ENCODE measurements at places on chromosomes 16 and 17.

DNA sequence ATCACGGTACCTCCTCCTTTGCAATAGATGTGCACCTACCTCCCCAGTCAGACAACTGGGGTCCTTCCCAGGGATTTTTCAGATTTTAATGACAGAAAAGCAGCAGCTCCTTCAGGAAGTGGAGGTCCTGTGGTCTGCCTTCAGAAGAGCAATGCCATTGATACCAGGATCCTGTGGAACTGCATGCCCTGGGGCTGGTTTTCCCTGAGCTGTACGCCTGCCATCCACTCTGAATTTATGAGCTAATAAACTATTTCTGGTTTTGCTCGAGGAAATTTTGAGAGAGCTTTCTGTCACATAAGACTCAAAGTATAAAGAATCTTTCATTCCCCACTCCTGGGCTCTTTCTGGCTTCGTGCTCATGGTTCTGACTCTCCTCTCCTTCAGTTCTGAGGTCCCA is 10.0 kb upstream of the CCL23 start:
- no peak for DNase-seq
- H3K27ac ChIP-seq = no peak overlapping the region
- H3K4me1 ChIP-seq = no peaks in the 10 kb centered on the region
- H3K4me3 ChIP-seq = no peak overlapping the region
- no peaks in the 10 kb centered on the region for H3K27me3 ChIP-seq

DNA sequence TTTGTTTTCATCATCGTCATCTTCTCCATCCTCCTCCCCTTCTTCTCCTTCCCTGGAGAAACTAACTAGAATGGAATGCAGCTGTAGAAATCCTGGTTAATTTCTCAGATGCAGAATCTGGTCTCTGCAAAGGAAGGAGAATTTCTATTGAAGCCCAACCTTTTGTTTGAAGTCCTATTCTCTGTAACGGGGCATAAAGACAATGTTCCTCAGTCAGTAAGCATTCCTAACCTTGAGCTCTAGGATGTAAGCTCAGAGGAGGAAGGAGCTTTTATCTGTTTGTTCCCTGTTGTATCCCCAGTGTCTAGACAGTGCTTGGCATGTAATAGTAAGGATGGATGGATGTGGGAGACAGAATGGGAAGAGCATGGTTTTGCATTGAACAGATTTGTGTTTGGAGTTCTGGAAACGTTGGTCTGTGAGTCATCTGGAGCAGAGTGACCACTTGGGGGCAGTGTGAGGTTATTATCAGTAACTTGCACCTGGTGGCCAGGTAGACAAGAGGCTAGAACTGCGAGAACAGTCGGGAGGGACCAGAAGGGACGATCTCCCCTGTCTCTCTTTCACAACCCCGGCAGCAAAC is 363.7 kb downstream of the SNX29 start:
- H3K27ac ChIP-seq = no peak overlapping the region
- H3K4me1 ChIP-seq = no peaks in the 10 kb centered on the region
- no peaks in the 10 kb centered on the region for H3K27me3 ChIP-seq
- no peaks in the 10 kb centered on the region for H3K36me3 ChIP-seq
- no peak for DNase-seq

- no peaks in the 10 kb centered on the region for H3K36me3 ChIP-seq
- no peaks in the 10 kb centered on the region for H3K27me3 ChIP-seq
- no peak for DNase-seq
- no peaks in the 10 kb centered on the region for H3K4me1 ChIP-seq
- no peak overlapping the region for H3K27ac ChIP-seq
- no peak overlapping the region for H3K4me3 ChIP-seq
These were observed 756.0 kb upstream of the RBFOX1 start for GRCh38 chr16:6576606-6577005.

DNA sequence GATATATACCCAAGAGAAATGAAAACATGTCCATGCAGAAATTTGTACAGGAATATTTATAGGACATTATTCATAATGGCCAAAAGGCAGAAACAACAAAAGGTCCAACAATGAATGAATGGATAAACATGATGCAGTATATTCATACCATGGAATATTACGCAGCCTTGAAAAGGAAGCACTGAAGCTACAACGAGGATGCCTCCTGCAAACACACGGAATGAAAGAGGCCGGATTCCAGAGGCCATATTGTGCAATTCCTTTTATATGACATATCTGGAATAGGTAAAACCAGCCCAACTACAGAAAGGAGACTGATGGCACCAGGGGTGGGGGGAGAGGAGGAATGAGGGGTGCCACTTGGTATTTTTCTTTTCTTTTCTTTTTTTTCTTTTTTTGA is 14.5 kb upstream of the CHMP6 start:
- peaks cover 6% of the 10 kb centered on the region for H3K4me1 ChIP-seq
- H3K36me3 ChIP-seq = no peaks in the 10 kb centered on the region
- no peaks in the 10 kb centered on the region for H3K27me3 ChIP-seq
- H3K27ac ChIP-seq = no peak overlapping the region
- DNase-seq = no peak

- H3K27ac ChIP-seq = no peak overlapping the region
- H3K4me1 ChIP-seq = peaks cover 5% of the 10 kb centered on the region
- no peak for DNase-seq
- H3K27me3 ChIP-seq = no peaks in the 10 kb centered on the region
- no peak overlapping the region for H3K4me3 ChIP-seq
These were observed 9.0 kb upstream of the VASN start for GRCh38 chr16:4362476-4363135.

DNA sequence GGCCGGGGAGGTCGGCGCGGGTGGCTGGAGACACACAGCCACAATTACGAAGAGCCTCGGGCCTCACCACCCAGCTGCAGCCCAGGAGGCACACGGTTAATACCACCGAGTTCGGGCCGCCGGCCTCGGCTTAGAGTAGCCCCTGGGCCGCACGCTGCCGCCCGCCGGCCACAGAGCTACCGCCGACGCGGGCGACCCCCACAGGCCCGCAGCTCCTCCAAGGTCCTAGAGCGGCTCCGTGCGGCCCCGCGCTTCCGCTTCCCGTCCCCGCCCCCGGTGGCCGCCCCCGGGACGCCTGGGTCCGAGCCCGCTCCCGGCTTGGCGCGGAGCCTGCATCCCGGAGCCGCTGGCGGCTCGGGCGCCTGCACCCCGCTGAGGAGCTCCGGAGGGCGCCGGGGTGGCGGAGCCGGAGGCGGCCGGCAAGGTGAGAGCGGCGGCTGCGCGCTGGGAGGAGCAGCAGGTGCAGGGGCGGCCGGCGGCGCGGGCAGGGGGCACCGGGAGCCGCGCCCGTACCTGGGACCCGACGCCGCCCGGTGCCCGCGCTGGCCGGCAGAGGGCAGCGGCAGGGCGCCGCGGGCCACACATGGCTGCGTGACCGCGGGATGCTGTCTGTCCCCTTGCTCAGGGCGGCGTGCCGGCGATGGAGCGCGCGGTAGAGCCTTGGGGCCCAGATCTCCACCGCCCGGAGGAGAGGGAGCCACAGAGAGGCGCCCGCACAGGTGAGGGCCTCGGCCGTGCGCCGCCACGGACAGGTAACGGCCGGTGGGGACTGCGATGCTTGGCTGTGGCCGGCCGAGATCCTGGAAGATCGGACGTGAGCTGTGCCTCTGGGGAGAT is at the start of gene ZNF48:
ZNF48 (plus strand) TSS at position 266 of the 837 bp plus-strand sequence; CDS start at position 641, 375 bp downstream.
- no peaks in the 10 kb centered on the region for H3K36me3 ChIP-seq
- peaks cover 45% of the 10 kb centered on the region for H3K4me1 ChIP-seq
- peak within 1 kb of the TSS; percentile 95 for H3K4me3 ChIP-seq
- H3K27ac ChIP-seq = peak within 1 kb of the TSS; percentile 72
- DNase-seq = no peak
- no peaks in the 10 kb centered on the region for H3K27me3 ChIP-seq

DNA sequence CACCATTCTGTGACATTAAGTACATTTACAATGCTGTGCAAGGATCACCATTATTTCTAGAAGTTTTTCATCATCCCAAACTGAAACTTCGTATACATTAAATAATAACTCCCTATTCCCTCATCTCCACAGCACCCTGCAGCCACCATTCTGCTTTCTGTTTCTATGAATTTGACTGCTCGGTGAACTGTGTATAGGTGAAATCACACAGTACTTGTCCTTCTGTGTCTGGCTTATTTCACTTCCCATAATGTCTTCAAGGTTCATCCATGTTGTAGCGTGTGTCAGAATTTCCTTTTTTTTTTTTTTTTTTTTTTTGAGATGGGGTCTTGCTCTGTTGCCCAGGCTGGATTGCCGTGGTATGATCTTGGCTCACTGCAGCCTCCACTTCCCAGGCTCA is 20.4 kb downstream of the RAP1GAP2 start:
- H3K4me3 ChIP-seq = no peak overlapping the region
- no peak for DNase-seq
- H3K36me3 ChIP-seq = no peaks in the 10 kb centered on the region
- no peaks in the 10 kb centered on the region for H3K27me3 ChIP-seq
- no peaks in the 10 kb centered on the region for H3K4me1 ChIP-seq

DNA sequence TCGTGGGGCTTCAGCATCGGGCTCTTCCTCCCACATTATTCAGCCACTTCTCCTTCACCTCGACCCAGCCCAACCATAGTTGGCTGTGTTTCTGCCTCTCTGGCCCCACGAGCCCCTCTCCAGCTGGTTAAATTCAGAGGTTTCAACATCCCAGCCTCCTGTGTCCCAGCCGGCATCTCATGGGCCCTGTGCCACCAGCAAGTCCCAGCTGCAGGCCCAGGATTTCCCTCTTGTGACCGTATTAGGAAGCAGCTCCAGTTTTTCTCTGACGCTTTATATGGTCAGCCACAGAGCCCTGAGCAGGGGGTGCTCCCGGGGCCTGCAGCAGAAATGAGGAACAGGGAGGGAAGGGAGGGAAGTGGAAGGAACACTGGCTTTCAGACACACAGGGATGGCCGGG is 27.4 kb downstream of the MYH11 start:
- H3K27ac ChIP-seq = peak overlapping the region; percentile 59
- H3K36me3 ChIP-seq = no peaks in the 10 kb centered on the region
- no peaks in the 10 kb centered on the region for H3K27me3 ChIP-seq
- no peaks in the 10 kb centered on the region for H3K4me1 ChIP-seq

- H3K27ac ChIP-seq = no peak overlapping the region
- H3K27me3 ChIP-seq = no peaks in the 10 kb centered on the region
- no peak overlapping the region for H3K4me3 ChIP-seq
- no peaks in the 10 kb centered on the region for H3K4me1 ChIP-seq
- no peaks in the 10 kb centered on the region for H3K36me3 ChIP-seq
- no peak for DNase-seq
These were observed 125.3 kb upstream of the SALL1 start for GRCh38 chr16:51276336-51276735.

DNA sequence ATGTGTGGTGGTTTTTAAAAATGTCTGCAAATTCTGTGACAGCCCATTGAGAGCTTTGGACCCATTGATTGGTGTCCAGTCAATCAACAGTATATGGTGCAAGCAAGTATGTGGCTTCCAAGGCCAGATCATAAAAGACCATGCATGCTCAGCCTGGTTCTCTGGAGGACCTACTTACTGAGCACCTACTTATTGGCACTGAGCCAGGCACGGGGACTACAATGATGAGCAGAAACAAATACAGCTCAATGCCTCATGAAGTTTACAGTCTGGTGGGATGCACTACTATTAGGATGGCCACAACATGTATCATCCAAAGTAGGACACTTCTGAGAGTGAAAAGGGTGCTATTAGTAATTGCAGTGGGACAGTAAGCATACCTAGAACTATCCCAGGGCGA is 7.2 kb upstream of the EMP2 start:
- no peaks in the 10 kb centered on the region for H3K36me3 ChIP-seq
- no peak for DNase-seq
- no peak overlapping the region for H3K4me3 ChIP-seq
- H3K4me1 ChIP-seq = no peaks in the 10 kb centered on the region
- no peaks in the 10 kb centered on the region for H3K27me3 ChIP-seq

- H3K27ac ChIP-seq = peak overlapping the region; percentile 58
- peaks cover 14% of the 10 kb centered on the region for H3K4me1 ChIP-seq
- no peaks in the 10 kb centered on the region for H3K36me3 ChIP-seq
These were observed 61.2 kb downstream of the HS3ST3A1 start for GRCh38 chr17:13540546-13540945.

DNA sequence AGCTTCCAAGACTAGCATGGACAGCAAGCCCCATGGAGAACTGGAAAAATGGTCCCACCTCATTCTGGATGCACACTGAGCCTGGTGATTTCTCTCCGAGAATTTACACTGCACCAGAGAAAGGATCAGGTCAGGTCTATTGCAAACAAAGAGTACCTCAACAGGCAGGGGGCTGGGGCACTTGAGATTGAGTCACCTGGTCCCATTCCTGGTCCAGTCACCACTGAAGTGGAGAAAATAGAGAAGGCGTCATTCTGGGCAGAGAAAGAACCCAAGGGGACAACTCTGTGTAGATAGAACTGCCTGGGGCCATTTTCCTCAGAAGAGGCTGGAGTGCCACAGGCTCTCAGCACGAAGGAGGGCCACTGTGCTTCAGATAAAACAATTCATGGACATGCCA is 38.4 kb downstream of the CENPV start:
- no peak overlapping the region for H3K4me3 ChIP-seq
- H3K4me1 ChIP-seq = no peaks in the 10 kb centered on the region
- no peak for DNase-seq
- no peak overlapping the region for H3K27ac ChIP-seq
- no peaks in the 10 kb centered on the region for H3K27me3 ChIP-seq
- H3K36me3 ChIP-seq = no peaks in the 10 kb centered on the region

GRCh38 chr17:34669511-34669910 is 90.1 kb downstream of the TMEM132E start:
- H3K27me3 ChIP-seq = no peaks in the 10 kb centered on the region
- no peaks in the 10 kb centered on the region for H3K36me3 ChIP-seq
- no peak overlapping the region for H3K27ac ChIP-seq

- no peaks in the 10 kb centered on the region for H3K27me3 ChIP-seq
- no peaks in the 10 kb centered on the region for H3K4me1 ChIP-seq
- H3K4me3 ChIP-seq = no peak overlapping the region
- no peak overlapping the region for H3K27ac ChIP-seq
- no peak for DNase-seq
- H3K36me3 ChIP-seq = no peaks in the 10 kb centered on the region
These were observed 179.7 kb downstream of the RBFOX3 start for GRCh38 chr17:79431175-79431574.

DNA sequence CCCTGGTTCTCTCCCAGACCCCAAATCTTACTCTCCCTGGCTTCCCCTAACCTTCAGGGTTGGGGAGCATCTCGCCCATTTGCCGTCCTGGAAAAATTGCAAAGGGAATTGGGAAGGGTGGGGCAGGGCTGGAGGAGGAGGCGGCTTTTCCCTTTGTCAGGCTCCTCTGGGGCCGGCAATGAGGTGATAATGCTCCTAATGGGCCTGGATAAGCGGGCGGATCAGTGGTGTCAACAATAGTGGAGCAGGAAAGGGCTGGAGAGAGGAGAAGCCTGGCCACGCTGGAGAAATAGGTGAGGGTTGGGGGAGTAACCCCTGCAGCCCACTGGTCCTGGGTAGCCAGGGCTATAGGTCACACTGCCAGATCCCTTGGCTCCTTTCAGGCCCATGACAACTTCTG is 12.3 kb downstream of the SCN4A start:
- H3K4me1 ChIP-seq = peaks cover 14% of the 10 kb centered on the region
- H3K27ac ChIP-seq = no peak overlapping the region
- no peak for DNase-seq
- H3K4me3 ChIP-seq = no peak overlapping the region

- peak overlapping the region; percentile 70 for H3K27ac ChIP-seq
- no peak overlapping the region for H3K4me3 ChIP-seq
- H3K4me1 ChIP-seq = peaks cover 13% of the 10 kb centered on the region
- no peaks in the 10 kb centered on the region for H3K27me3 ChIP-seq
These were observed 28.3 kb downstream of the G6PC1 start for GRCh38 chr17:42928714-42929496.

GRCh38 chr17:45883063-45883462 is 11.3 kb upstream of the MAPT start:
- DNase-seq = no peak
- H3K36me3 ChIP-seq = no peaks in the 10 kb centered on the region
- H3K27ac ChIP-seq = no peak overlapping the region
- no peaks in the 10 kb centered on the region for H3K27me3 ChIP-seq
